Activated T-cell treated with anti-CD3 and anti-CD28 coated beads for 24 hours (primary cell): ENCODE measurements at places on chromosomes 5 and 9.
A peak's percentile ranks its signal among the peaks of the same experiment; 100 is the strongest.

- DNase-seq = no peak
Observed at GRCh38 chr9:73579823-73580222, 428.2 kb downstream of the ANXA1 start.

DNA sequence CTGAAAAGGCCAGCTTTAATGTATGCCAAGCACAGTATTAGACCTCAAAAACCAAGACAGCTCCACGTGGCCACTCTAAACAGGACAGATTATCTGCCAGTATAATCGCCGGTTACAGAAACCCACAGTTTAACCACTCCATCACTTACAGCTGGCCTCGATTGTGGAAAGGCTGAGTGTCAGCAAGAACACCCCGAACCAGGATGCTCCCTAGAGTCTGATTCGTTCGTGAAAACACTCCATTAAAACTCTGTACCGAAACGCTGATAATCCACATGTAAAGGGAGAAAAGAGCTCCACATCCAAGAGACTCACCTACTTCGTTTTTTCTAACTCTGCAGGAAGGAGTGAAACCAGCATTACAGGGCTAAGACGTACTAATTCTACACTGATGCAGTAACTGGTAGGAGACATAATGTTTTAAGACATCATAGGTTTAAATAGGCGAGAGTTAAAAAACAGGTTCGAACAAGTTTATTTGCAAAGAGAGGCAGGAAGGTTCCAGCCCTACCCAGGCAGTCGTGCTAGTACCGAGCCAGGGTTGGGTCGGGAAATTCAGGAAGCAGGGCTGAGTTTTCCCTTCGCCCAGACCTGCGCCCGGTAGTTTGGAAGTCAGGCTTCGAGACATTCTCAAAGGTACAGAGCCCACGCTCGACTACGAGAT is 949 bp downstream of the SERINC5 start:
- DNase-seq = peak; percentile 12

DNA sequence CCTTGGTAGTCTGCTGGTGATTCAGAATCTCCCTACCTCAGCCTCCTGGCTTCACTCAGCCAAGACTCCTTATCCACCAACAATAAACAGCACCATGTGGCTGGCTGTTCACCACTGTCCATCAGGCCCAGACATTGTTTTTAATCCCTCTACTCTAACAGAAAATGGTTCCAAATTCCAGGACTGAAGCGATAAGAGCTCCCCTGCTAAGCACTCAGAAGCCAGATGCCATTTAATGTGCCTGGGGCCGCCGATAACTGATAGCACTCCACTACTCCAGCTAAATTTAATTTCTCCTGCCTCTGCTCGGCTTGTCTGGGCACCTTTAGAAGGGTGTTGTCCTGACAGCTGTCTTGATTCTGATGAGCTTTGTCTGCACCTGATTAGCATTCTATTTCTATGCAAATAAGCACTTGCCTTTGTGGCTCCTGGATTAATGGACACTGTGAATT is 47.1 kb downstream of the ZNF622 start:
- DNase-seq = no peak

DNA sequence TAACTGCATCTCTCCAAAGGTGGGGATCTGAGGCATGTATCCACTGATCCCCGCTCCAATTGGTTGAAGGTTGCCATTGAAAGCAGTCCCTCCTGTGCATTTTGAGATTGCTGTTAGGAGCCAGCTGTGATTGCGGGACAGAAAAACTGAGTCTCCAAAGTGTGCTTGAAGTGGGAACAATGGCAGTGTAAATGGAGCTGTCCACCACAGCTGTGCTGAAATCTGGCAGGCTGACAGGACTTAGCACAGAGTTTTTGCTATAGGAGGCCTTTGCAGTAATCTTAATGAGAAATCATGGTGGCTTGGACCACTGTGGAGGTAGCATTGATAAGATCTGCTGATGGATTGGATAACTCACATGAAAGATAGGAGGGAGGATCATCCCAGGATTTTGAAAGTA is 3.3 kb downstream of the RNF20 start:
- no peak for DNase-seq

- DNase-seq = peak; percentile 82
Observed at GRCh38 chr9:131237931-131238401, 38.3 kb downstream of the FAM78A start.

- no peak for DNase-seq
Observed at GRCh38 chr9:118183576-118183975, 479.4 kb downstream of the TLR4 start.

GRCh38 chr5:119285070-119285916 is 70.5 kb upstream of the TNFAIP8 start:
- no peak for DNase-seq

DNA sequence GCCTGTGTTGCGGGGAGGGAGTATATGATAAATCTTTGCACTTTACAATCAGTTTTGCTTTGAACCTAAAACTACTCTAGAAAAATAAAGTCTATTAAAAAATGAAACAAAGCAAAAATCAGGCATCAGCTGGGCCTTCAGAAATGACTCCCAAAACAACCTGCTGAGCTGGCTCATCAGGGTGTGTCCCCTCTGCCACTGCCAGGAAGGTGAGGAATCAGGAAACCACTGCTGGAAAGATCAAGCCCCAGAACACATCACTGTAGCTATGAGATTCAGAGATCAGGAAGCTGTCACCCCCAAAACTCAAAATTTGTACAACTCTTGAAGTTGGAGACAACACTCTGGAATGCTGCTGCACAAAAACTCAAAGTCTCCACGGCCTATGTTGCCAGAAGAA is 40.5 kb upstream of the TBCA start:
- no peak for DNase-seq

DNA sequence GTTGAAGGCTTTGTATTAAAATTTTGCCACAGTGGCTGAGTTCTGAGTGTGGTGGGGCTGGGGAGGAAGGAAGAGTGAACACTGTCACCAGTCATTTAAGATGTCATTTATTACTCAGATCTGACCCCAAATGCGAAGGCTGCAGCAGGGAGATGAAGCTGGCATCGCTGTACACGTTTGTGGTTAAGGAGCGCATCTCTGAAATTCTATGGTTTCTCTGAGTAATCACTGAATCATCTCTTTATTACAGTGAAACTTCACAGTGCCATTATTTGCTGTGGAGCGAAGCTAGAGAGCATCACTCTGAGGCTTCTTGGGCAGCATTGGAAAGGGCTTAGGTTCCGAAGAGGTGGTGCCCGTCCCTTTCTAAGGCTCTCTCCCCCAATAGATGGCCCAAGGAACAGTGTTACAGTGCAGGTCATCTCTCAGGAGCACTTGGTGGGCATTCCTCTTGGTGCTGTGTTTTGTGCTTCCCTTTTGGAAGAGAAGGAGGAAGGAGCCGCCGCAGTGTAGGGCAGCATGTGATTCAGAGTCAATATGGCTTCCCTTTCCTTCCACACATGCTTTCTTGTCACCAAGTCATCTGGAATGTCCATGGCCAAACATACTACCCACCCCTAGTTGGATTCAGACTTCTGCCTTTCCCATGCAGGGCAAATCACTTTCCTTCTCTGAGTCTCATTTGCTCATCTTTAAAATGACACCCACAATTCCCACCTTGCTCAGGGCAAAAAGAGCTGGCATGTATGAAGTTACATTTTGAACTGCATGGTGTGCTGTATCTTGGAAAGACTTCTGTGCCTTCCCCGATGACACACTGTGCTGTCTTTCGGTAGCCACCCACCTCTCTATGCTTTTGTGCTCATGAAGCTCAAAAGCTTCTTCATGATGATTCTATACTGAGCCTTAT is 9.3 kb upstream of the TEX48 start:
- peak; percentile 69 for DNase-seq

GRCh38 chr9:121398374-121398773 is 28.3 kb upstream of the STOM start:
- DNase-seq = no peak

GRCh38 chr5:15014809-15015208 is 143.2 kb upstream of the ANKH start:
- no peak for DNase-seq

DNA sequence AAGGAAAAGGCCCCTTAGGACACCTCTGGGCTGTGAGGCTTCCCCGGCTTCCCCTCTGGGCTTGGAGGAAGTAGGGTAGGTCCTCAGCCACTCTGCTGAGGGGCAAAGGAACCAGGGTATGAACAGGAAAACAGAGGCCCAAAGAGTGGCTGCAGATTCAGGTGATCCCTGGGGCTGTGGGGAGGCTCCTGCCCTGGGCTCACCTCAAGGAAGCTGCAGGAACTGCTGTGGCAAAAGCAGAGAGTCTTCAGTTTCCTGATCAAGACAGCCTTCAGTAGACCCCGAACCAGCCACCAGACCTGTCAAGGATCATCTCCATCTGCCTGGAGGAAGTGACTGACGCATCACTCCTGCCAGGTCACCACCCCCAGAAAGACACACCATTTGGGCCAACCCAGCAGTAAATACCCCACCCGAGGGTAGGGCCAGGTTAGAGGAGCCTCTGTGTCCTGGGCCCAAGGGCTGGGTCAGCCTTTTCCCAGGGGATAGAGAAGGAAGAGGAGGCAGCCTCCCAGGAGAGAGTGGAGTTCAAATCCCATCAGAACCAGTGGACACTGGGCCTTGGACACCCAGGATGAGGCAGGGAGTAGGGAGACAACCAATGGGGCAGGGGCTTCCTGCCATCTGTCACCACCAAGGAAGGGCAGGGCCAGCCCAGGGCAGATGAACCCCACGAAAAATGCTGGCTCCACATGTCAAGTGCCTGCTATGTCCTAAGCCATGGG is 5.8 kb upstream of the ST6GALNAC6 start:
- no peak for DNase-seq

DNA sequence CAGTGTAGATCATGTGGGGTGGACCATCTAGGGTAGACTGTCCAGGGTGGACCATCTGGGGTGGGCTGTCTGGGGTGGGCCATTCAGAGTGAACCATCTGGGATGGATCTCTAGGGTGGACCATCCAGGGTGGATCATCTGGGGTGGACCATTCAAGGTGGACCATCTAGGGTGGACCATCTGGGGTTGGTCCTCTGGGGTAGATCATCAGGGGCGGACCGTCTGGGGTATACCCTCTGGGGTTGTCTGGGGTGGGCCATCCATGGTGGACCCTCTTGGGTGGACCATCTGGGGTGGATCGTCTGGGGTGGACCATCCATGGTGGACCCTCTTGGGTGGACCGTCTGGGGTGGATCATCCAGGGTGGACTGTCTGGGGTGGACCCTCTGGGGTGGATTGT is 64.3 kb downstream of the KCNT1 start:
- DNase-seq = no peak

GRCh38 chr5:60229691-60230185 is 336.2 kb upstream of the PDE4D start:
- DNase-seq = no peak

DNA sequence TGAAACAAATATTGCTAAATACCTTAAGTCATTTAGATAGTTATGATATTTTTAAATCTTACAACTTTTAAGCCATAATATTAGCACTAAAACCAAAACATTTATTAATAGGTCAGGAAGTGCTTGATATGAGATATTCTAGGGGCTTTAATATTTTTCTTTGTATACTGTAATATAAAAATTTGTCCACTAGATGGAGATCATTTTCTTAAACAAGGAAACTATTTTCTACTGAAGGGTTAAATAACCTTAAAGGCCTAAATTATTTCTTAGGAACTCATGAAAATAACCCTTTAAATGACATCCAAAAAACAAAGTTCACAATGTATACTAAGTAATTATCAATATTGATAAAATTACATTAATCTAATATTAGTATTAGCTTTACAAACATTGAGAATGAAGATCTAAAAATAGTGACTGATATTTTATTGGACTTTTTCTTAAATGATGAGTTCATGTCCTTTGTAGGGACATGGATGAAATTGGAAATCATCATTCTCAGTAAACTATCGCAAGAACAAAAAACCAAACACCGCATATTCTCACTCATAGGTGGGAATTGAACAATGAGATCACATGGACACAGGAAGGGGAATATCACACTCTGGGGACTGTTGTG is 635.7 kb downstream of the RAB3C start:
- DNase-seq = no peak
